ENCODE measurements at places on chromosomes 5 and 9.

DNA sequence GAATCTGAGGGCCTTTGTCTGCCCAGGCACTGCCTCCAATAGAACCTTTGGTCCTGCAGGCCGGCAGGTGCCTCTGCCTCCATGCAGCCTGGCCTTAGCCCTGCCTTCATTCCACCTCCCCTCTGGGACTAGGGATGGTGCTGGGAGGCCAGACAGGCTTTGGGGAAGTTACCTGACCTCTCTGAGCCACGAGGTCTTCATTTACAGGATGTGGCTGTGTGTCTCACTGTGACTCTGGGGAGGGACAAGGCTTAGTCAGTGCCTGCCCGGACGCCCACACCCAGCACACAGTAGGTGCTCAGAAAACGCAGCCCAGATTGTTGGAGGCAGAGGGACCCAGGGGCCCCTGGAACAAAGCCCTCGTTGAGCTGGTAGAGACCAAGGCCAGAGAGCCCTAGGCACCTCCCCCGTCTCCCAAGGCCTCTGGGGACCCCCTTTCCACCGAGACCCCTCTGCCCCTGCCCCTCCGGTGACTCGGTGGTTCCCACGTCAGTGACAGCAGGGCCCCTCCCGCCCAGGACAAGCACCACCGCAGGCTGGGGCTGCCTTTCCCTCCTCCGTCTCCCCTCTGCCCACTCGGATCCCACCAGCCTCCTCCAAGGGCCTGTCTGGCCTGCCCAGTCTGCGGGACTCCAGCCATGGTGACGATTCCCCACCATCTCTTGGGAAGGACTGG is 46.9 kb upstream of the EGFL7 start:
- DNase-seq = no peak

DNA sequence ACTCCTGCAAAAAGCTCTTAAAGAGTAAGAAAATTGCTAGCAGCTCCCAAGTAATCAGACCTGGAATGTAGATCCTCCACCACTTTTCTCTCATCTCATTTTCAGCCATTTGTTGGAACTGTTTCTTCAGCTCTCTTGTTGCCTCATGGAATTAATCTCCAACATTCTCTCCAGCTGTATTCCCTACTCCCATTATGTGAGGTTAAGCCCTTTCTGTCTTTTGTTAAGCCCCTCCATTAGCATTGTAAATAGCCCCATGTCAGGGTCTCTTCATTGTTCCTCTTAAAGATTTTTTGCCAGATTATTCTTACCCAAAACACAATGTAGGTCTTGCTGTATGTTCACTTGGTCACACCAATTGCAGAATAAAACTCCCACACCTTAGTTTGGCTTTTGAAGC is 119.8 kb downstream of the PLPPR1 start:
- DNase-seq = no peak

GRCh38 chr5:100464418-100464817 is 70.8 kb upstream of the FAM174A start:
- no peak for DNase-seq

GRCh38 chr9:136645903-136646754 is 16.6 kb upstream of the EGFL7 start:
- DNase-seq = no peak

GRCh38 chr9:5499889-5500398 is 10.4 kb upstream of the PDCD1LG2 start:
- no peak for DNase-seq

- DNase-seq = no peak
These were observed 61.3 kb downstream of the GDA start for GRCh38 chr9:72210522-72210921.
